Brain pericyte (primary cell): ENCODE measurements at places on chromosomes 2 and 18.

DNA sequence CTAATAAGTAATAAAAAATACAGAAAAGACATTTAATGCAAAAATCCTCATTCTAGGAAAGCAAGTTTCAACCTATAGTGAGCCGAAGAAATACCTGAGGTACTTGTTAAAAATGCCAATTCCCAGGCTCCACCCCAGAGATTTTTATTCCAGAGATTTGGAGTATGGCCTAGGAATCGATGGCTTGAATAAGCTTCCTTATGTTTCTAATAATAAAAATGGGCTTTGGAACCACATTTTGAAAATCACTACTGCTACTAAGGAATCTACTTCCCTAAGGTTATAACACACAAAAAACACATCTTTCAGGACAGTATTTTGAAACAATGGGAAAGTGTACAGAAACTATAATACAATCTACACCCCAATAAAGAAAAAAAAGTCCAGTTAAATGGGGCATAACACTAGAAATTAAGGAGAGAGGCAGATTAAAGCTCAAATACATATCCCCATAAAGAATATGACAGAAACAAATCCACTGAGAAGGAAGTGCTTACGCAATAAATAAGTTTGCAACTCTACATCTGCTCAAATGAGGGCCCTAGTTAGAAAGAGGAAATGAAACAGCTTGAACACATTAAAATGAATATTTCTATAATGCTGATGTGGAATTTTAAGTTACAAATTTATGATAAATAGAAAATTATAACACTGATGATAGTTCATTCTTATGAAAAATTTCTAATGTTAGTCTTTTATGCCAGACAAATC, 103.7 kb downstream of the EPB41L3 start:
- DNase-seq: no peak

DNA sequence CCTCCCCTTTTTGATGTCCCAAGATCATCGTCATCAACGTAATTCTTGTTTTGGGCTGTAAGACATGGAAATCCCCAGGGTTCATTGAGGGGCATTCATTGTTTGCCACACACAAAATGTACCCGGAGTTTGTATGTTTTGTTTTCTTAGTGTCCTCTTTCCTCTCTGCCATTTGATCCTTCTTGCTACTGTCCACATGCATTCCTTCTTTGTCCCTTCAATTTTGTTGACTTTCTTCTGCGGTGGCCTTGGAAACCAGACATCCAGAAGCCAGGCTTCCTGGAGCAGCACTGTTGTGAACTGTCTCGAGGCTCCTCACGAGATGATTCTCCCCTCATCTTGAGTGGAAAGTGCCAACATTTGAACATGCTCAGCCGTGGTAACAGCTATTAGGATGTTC, 24.8 kb downstream of the IGFBP2 start:
- no peak for DNase-seq

GRCh38 chr2:141900826-141901225, 230.0 kb downstream of the LRP1B start:
- no peak for DNase-seq

DNA sequence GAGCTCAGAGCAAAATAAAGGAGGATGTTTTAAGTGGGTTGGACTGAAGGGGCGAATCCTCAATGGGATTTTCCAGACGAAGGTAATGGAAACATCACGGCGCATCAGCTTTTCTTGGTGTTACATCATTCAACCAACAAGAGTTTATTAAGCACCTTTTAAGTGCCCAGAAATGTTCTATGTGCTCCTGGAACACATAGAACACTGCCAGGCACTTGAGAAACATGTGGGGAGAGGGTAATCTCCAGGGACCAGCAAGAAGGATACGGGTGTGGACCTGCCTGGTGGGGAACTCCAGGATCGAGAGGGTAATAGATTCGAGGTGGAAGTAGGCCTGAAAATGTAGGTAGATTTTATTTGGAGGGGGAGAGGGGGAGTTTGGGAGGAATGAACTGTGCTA, 168.6 kb downstream of the PRKCE start:
- no peak for DNase-seq

DNA sequence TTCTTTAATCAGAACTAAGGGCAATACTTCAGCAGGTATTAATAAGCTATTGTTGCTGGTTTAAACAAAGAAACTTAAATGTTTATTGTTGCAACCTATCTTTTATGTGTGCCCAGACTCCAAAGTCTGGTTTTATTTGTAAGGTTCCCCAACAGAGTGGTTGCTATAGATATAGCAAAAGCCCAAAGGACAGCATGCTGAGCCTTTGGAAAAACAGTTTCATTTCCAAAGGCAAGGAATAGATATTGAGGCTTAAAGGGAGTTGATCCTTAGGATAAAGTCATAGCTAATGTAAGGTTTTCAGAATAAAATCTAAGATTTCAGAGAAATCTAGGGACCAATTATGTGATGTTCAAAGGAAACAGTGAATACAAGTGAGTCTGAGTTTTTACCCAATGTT, 413.2 kb upstream of the SLC14A2 start:
- no peak for DNase-seq

GRCh38 chr2:168136392-168136977, 110.9 kb downstream of the STK39 start:
- no peak for DNase-seq

DNA sequence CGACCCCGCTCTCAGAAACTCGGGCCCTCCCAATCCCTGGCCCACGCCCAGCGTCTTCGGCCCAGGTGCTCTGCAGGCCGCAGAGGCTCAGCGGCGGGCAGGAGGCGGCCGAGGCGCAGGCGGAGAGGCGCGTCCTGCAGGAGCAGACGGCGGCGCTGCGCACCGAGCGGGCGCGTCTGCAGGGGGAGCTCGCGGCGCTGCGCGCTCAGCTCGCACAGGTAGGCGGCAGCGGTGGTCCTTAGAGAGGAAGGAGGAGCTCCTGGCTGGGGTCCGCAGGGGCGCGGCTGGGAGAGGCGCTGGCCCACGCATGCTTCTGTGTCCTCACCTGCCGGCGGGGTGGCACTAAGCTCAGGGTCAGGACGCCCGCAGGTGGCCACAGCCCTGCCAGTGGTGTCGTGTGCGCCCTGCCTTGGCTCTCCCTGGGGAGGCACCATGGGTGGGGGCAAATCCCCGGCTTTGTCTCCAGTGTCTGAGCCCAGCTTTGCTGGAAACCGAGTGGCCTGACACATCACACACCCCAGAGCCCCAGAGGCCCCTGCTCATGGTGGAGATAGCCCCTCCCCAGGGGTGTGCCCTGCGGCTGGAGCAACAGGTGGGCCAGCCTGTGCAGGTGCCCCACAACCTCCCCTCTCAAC, 14.9 kb upstream of the SNED1 start:
- no peak for DNase-seq

DNA sequence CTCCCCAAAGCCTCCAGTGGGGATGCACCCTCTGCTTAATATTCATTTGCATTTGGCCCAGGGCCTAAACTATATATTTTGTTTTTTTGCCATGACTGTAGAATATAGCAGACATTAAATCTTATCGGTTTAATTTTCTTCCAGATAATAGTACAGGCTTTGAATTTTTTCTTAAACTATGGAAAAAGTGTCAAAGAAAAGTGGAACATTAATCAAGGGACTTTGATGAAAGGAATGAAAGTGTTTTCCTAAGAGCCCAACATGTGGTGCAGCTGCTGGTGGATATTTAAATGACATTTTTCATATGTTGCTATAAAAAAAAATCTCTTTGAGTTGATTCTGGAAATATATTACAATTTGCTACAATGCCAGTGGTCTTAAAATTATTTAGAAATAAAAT, 346.8 kb downstream of the CYP26B1 start:
- no peak for DNase-seq

DNA sequence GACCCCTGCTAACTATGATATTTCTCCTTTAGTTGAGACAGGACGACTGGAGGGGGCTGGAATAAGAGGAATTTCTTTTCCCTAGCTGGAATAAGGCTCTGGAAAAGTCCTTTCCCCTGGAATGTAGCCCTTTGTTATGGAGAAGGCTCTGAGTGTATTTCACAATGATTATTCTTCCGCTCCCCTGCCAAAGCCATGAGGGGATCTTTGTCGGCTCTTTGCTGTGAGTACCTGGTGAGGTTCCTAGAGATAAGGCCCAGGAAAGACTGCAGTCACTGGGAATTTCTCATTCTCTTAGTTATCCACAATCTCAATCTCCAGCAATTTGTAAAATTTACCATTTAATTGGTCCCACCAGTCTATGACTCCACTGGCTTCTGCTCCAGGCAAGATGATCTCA, 340.2 kb upstream of the HNRNPA3 start:
- no peak for DNase-seq

DNA sequence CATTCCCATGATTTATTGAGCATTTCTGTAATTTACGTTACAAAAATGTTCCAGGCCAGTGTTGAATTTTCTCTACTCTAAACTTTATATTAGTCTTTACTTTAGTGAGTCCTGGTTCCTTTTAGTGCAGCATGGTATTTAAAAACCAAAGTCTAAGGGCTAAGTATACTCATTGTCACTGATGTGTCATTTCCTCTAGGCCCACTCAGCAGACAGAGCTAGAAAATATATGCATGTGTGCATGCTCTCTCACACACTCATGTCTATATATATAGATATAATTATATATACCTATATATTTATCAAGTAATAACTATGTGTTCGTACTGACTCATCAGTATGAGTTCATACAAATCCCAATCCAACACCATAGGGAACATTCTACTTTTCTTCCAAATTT, 132.5 kb upstream of the SLC8A1 start:
- DNase-seq: no peak

GRCh38 chr2:36770542-36771287, 74.2 kb downstream of the VIT start:
- DNase-seq: no peak

- no peak for DNase-seq
Measured at GRCh38 chr2:7788736-7789135, 871.5 kb downstream of the RNF144A start.

DNA sequence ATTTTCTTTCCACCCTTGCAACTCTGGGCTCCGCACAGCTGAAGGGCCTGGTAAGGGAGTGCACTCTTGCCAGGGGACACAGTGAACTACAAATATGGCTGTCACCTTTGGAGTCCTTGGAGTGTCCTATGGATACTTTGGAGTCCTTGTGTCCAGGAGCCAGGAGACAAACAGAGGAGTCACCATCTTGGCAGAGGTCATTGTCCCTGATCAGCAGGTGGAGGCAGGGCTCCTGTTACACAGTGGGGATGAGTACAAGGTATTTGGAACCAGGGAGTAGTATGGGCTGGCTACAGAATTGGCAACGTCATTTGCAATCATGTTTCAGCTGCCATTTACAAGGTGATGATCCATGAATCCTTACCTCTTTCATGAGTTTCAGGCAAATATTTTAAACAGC, 132.5 kb downstream of the FAM161A start:
- no peak for DNase-seq

- DNase-seq: no peak
Measured at GRCh38 chr2:231413456-231413855, 17.9 kb downstream of the B3GNT7 start.

DNA sequence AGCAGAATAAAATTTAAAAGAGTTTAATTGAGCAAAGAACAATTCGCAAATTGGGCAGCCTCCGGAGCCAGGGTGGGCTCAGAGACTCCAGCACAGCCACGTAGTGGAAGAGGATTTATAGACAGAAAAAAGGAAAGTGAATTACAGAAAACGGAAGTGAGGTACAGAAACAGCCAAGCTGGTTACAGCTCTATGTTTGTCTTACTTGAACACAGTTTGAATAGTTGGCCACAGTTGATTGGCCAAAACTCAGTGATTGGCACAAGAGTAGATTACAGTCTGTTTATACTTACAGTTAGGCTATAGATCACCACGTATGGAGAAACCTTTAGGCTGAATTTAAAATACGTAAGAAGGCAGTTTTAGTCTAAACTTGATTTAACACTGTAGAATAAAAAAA, 78.8 kb upstream of the NEDD4L start:
- DNase-seq: no peak

DNA sequence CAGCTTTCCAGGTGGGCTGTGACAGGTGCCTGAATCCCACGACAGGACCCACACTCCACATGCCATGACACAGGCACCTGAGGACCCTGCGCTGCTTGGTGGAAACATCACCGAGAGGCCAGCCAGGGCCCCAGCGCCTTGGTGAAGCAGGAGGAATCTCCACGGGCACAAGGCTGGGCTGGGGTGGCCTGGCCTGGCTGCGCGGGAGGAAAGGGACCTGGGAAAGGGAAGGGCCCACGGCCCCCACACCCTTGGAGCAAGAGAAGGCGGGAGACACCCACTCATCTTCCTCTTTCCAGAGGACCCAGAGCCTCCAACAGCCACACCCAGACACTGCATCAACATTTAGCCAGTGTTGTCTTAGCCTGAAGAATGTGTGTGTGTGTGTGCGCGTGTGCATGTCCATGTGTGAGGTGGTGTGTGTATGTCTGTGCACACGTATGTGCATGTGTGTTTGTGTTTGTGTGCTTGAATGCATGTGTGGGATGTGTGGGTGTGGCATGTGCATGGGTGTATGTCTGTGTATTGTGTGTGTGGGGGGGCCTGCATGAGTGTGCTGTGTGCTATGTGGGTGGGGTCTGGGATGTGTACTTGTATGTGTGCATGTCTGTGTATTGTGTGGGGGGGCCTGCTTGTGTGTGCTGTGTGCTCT, 6.3 kb upstream of the OTOS start:
- DNase-seq: no peak

DNA sequence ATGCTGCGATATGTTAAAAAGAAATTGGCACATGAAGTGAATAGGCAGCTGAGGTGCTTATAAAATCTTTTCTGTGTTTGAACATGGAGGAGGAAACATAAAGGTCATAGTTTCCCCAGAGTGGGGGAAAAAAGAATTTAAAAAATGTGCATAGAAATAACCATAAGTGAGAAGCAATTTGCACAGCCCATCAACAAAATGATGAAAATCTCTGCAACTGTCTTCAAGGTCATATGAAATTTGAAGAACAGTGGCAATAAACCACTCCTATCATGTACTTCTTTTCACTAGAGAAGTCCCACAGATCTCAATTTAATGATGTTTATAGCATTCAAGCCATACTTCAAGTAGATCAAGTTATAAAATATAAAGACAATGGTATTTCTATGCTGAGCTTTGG, 46.7 kb upstream of the ZNF804A start:
- no peak for DNase-seq

GRCh38 chr2:120821446-120822160, 85.9 kb downstream of the GLI2 start:
- DNase-seq: no peak

GRCh38 chr2:95015261-95015912, 10.1 kb upstream of the MAL start:
- DNase-seq: no peak

DNA sequence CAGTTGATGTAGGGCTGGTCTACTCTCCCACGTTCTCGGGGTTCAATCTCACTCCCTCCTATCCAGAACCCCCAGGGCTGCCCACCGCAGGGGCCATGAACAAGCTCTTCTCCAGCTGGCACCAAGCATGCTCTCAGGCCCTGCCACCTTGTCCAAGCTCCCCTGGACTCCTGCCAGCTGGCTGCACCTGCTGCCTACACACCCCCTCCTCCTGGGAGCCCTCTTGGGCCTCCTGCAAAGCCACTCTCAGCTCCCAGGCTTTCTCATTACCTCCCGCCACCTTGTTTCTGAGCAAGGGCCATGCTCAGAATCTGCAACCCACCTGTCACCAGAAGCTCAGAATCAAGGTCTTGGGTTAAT, 56.0 kb downstream of the HDAC4 start:
- no peak for DNase-seq
